ENCODE measurements at places on chromosomes 12 and 14. TPM values are rescaled to one million over a fixed set of nuclear protein-coding genes. Genes with fewer than 3 reads are reported as not detected.

Gene SIRT4
- 5.6 TPM for total RNA-seq

Gene RERGL
- total RNA-seq: not detected

Gene LHX5
- not detected for total RNA-seq

Gene FAM186B
- 0.28 TPM for total RNA-seq

Gene KLRK1
- total RNA-seq: 0.28 TPM

Gene SLC5A8
- total RNA-seq: not detected

Gene ZFHX2
- 0.85 TPM for total RNA-seq

Gene BATF
- total RNA-seq: 6.2 TPM

Gene NPFF
- total RNA-seq: not detected

Gene ITGA7
- 291 TPM for total RNA-seq

Gene CCDC63
- total RNA-seq: not detected

Gene IQSEC3
- total RNA-seq: 0.67 TPM

Gene MMP17
- total RNA-seq: 2.1 TPM

Gene HOXC11
- not detected for total RNA-seq

Gene CATSPERB
- total RNA-seq: 0.19 TPM

Gene CEBPE
- not detected for total RNA-seq
